ENCODE measurements at places on chromosomes 2 and 18. TPM values are rescaled to one million over a fixed set of nuclear protein-coding genes. Genes with fewer than 3 reads are reported as not detected.
A peak's percentile ranks its signal among the peaks of the same experiment; 100 is the strongest.

GRCh38 chr2:61493523-61493942 lies 22.6 kb upstream of the USP34 start:
- peaks cover 100% of the 10 kb centered on the region for H3K36me3 ChIP-seq
- H3K27ac ChIP-seq, result no peak overlapping the region
- H3K4me3 ChIP-seq, result no peak overlapping the region
- H3K4me1 ChIP-seq, result no peaks in the 10 kb centered on the region

- peak; percentile 79 for DNase-seq
- peaks cover 28% of the 10 kb centered on the region for H3K27me3 ChIP-seq
- peak overlapping the region; percentile 77 for H3K4me3 ChIP-seq
- H3K4me1 ChIP-seq, result peaks cover 43% of the 10 kb centered on the region
- H3K36me3 ChIP-seq, result no peaks in the 10 kb centered on the region
Observed at GRCh38 chr18:26547646-26548414, 523 bp downstream of the KCTD1 start.

DNA sequence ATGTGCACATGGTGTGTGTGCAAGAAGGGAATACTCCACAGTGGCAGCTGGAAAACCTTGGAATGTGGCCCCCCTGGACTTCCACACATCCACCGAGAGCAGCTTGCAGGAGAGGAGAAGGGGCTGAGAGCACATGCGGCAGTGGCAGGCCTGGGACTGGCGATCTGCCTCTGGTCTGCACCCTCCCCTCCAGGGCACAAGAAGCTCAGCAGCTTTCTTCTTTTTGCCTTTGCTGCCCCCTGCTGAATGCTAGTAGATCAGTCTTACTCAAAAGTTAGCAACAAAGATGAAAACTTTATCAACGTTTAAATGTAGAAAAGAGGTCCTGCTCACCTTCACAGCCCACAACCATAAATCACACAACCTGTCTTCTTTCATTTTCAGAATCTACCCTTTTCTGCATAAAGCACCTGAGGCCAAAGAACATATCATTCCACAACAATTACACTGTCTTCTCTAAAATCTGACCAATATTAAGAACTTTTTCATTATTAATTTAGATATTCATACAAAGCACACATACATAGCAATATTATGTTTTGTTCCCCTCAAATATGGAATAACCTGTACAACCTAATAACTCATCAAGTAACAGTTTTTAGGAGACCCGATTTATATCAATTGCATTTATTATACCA lies 34.6 kb downstream of the TGFBRAP1 start:
- H3K27me3 ChIP-seq, result no peaks in the 10 kb centered on the region
- no peak overlapping the region for H3K27ac ChIP-seq
- H3K36me3 ChIP-seq, result peaks cover 86% of the 10 kb centered on the region
- no peaks in the 10 kb centered on the region for H3K4me1 ChIP-seq
- no peak overlapping the region for H3K4me3 ChIP-seq

DNA sequence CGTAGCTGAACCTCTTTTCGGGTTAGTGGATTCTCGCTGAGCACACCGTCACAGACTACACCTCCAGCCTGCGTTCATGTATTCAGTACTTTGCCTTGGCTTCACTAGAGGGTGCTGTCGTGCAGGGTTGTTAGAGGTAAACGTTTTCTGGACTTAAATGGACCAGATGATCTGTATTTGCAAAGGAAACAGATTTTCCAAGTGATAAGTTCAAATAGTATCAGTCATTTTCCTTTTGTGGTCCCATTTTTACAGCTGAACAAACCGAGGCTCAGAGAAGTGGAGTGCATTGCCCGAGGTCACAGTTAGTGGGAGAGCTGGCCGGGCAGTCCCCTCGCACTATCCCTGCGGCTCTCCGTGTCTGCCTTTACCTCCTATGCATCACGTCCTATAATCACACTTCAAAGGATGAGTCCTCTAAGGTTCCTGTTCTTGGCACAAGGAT lies 125.9 kb downstream of the MAP4K4 start:
- H3K27ac ChIP-seq, result no peak overlapping the region
- peaks cover 9% of the 10 kb centered on the region for H3K36me3 ChIP-seq
- no peak overlapping the region for H3K4me3 ChIP-seq
- DNase-seq, result no peak
- H3K4me1 ChIP-seq, result peaks cover 55% of the 10 kb centered on the region
- no peaks in the 10 kb centered on the region for H3K27me3 ChIP-seq

Gene COLEC11
- total RNA-seq, result 0.30 TPM

Gene NEB
- total RNA-seq, result 0.83 TPM

All from lower lobe of right lung (tissue), 2 donors.